ENCODE measurements at places on chromosomes 4 and X. TPM values are rescaled to one million over a fixed set of nuclear protein-coding genes. Genes with fewer than 3 reads are reported as not detected.
A peak's percentile ranks its signal among the peaks of the same experiment; 100 is the strongest.

- no peak for DNase-seq
Observed at GRCh38 chrX:12447448-12448064, 309.3 kb downstream of the FRMPD4 start.

DNA sequence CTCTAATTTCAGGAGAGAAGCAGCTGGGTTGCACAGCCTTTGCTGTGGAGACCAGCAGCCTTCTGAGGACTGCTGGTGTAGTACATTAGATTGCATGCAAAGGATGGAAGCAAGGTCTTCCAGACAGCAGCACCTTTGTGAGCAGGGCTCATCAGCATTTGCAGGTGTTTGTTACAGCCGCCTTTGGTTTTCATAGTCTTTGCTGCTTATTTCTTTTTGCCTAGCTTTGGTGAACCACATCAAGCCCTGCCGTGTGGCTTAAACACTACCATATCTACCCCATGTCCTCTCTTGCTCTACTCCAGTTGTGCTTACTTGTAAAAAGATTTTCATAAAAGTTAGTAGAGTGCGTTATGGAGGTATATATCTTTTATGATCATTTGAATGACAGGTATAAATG is 57.5 kb downstream of the MTM1 start:
- no peak for DNase-seq

DNA sequence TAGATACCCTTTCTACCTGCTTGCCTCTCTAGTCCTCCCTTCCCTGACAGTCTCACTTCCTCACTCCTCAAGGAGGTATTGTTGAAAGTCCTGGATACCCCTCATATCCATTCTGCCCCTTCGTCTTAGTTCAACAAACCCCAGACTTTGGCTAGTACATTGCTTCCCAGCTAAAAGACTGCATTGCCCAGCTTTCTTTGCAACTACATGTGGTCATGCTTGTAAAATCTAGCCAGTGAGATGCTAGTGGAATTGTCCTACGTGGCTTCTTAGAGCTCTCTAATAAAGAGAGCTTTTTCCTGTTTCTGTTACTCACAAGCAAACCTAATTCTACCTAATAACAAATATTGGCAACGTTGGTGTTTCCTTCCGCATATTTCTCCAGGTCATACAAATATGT is 237.9 kb upstream of the PSAPL1 start:
- DNase-seq = no peak

- DNase-seq = no peak
Observed at GRCh38 chrX:47351706-47352105, 18.7 kb upstream of the ZNF157 start.

The TMEM271 gene
- total RNA-seq = not detected

DNA sequence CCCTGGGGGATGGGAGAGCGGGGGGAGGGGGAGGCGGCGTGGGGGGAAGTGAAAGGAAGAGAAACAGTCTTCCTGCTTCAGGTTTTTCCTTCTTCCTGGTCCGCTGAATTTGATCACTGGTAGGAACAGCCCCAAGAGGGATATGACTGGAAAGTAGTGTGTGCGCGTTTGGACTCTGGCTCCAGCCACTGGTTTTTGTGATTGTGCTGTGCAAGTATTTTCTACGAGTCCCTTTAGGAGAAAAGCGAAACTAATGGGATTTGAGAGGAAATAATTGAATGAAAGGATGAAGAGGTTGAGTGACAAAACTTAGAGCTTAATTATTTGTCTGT is 836 bp downstream of the PRRG1 start:
- DNase-seq = peak; percentile 45

DNA sequence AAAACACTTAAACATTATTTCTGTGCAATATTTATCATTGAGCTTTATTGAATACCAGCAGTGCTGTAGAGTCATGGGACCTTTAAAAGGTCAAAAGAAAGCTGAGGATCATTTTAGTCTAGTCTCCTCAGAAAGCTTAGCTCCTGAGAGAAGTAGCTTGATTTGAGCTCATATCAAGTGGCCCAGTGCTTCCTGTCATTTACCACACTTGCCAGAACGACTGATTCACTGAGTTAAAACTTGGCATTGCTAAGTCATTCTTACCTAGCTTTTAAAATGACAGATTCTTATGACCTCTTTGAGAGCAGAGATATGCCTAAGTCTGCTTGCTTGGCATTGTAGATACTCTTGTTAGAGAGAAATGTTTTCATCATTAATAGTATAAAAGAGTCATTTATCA is 15.2 kb downstream of the SEPTIN11 start:
- no peak for DNase-seq

The SATL1 gene
- total RNA-seq = not detected

DNA sequence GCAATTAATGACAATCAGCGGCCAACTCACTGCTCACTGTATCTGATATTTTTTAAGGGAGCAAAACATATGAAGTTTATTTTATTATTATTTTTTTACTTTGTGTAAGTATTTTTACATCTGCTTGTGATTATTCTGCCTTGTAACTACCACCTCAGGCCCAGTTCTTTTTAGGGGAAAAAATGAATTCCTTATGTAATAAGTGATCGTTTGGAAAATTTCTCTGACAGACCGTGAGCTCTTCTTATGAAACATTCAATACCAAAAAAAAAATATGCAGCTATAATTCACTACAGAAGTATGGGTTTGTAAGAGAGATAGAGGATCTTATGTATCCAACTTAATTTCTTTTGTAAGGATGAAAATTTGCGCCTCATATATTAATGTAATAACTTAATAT is 33.5 kb upstream of the STOX2 start:
- DNase-seq = no peak

The GABRG1 gene
- total RNA-seq = not detected

The LSM6 gene
- total RNA-seq = 11.8 TPM

- DNase-seq = no peak
Observed at GRCh38 chr4:80073473-80074008, 512 bp upstream of the ANTXR2 start.

- DNase-seq = peak; percentile 33
Observed at GRCh38 chrX:69388526-69388925, 115.6 kb upstream of the NALF2 start.

DNA sequence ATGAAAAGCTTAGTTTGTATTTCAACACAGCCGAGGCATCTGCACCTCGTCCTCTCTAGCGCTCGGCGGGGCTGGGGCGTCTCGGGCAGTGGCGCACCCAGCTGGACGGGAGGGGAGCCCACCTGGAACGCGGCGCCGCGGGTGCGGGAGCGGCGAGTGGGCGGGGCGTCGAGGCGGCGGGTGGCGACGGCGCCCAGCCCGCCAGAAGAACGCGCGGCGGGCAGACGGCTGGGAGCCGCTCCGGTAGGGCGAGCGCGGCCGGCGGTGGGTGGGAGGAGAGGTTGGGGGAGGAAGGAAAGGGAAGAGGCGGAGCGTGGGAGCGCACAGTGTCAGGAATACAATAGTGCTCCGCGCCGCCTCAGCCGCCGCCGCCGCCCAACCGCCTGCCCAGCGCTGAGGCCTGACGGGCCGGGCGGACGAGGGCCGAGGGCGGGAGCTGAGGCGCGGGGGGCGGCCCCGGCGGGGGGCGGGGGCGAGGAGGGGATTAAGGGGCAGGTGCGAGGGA is at the start of gene JADE3:
JADE3 (plus strand) TSS at position 324 of the 505 bp plus-strand sequence. CDS start 72,474 bp downstream, outside the sequence.
- peak; percentile 85 for DNase-seq

GRCh38 chr4:38387348-38387747 is 276.7 kb upstream of the KLF3 start:
- DNase-seq = peak; percentile 60

GRCh38 chr4:77493829-77494551 is 111.6 kb upstream of the CXCL13 start:
- no peak for DNase-seq

DNA sequence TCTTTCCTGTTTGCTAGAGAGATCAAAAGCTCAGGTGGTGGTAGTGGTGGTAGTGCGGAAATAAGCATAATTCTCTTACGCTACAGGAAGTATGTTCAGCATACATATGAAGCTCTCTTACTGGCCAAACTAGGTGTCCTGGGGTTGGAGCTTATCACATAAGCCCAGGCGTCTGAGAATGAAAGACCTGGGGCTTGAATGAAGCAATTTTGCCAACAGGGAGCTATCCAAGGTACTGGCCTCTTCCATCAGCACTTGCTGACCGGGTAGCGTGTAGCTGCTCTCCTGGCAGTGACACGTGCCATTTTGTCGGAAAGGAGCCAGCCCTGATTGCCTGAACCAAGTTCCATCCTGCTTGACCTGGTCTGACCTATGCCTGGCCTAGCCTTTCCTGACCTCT is 65.9 kb upstream of the HPF1 start:
- no peak for DNase-seq

The HSFX4 gene
- not detected for total RNA-seq

DNA sequence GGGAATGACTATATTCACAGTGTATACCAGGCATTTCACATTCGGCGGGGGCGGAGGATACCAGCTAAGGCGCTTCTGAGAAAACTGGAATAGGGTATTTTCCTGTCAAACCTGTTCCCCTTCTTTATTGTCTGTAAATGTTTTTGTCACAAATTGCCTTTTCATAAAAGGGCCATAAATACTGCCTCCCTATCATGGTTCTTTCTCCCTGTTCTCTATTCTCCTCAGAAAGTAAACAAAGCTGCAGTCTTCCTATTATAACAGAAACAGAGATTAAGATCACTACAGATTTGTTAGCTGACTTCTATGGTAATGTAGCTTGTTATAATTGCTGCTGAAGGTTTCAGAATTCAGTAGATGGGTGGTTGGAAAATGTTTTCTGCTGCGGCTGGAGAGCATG is 32.2 kb downstream of the MID2 start:
- DNase-seq = no peak

GRCh38 chrX:47143894-47144625 is 442 bp downstream of the NDUFB11 start:
- DNase-seq = no peak

GRCh38 chr4:150569384-150569987 is 12.5 kb upstream of the MAB21L2 start:
- no peak for DNase-seq

DNA sequence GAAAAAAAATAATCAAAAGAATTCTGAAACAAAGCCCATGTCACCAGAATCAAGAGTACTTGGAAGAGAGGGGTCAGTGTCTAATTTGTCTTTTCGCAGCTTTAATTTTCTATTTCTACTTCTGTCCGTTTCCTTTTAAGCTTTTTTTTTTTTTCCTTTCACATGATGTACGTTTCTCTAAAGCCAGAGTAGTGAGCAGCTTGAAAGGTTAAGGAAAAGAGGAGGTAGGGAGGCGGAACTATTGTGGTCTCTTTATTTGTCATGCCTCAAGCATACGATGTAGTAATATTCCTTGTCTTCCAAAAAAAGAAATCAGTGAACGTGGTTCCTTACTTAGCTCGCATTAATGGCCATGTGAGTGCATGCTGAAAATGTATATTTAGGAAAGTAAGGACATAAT is 311.5 kb downstream of the TENM3 start:
- DNase-seq = no peak

GRCh38 chr4:38804654-38805295 is at the start of gene TLR1:
Gene TLR1, minus strand, starts transcription at chr4:38804791. Its CDS starts 5,960 bp downstream, at chr4:38798831.
- DNase-seq = no peak

DNA sequence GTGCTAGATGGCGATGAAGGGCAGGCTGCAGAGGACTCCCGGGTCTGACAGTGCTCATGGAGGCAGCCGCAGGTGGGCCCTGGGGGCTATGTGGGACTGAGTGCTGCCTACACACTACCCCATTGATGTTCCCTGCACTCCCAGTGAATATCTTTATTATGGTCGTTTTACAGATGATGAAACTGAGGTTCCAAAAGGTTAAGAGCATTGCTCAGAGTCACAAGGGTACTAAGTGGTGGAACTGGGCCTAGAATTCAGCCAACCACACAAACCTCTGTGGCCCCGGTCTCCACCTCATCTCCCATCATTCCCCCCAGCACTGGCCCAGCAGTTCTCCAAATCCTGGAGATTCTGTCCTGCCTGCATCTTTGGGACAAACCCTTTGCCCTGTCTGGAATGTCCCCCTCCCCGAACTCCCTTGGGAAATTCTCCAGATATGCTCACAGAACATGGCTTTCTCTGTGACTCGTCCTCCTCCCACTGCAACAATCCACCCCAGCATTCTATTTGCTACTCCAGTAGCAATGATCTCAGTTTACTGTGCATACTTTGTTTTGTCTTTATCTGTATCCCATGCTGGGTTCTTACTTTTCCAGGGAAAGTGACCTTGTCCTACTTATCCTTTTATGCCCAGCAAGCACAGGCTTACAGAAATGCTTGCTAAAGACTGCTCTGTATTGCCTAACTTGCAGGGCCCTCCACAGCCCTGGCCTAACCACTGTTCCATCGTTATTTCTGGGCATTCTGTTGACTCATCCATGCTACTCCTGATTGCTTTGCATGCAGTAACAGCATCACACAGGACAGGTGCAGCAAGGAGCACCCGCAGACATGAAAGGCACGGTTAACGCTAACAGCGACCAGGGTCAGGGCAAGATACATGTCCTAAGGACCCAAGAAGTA is 14.0 kb downstream of the PNMA6F start:
- DNase-seq = no peak

- DNase-seq = no peak
Observed at GRCh38 chr4:117560329-117560728, 474.0 kb upstream of the NDST3 start.

DNA sequence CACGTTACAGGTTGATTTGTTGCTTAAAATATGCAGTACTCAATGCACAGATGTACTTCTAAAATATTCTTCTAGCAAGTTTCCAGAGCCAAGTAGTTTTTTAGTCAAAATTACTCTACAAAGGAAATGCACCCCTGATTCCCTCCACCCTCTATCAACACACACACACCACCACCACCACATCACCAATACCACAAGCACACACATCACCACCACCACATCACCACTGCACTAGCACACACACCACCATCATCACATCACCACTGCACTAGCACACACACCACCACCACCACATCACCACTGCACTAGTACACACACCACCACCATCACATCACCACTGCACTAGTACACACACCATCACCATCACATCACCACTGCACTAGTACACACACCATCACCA is 105.2 kb upstream of the FRG1 start:
- no peak for DNase-seq

The AKAP17A gene
- 12.4 TPM for total RNA-seq
